ENCODE measurements at places on chromosomes 2 and 18.

DNA sequence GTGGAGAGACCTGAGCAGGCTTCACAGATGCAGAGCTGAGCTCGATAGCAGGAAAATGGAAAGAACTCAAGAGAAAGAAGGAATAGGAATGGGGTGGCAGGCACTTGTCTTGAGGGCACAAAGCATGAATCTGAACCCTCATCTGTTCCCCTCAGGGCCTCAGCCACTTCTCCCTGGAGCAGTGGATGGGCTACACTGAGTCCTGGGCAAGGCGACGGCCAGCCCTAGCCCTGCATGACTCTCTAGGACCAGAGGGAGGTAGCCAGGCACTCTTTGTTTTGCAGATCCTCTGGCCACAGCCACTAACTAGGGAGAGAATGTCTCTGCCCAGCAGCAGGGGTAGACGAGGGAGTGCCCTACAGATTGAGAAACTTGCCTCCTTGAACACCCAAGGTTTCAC lies 3.4 kb upstream of the TEX51 start:
- DNase-seq = no peak

GRCh38 chr18:54217624-54218023 lies 6.8 kb downstream of the MBD2 start:
- DNase-seq = no peak

GRCh38 chr2:17892770-17893534 lies 14.5 kb downstream of the KCNS3 start:
- DNase-seq = no peak

- DNase-seq = no peak
Measured at GRCh38 chr2:102078773-102079172, 63.8 kb upstream of the IL1R1 start.

- no peak for DNase-seq
Measured at GRCh38 chr2:127619877-127620705, 25.9 kb upstream of the GPR17 start.

DNA sequence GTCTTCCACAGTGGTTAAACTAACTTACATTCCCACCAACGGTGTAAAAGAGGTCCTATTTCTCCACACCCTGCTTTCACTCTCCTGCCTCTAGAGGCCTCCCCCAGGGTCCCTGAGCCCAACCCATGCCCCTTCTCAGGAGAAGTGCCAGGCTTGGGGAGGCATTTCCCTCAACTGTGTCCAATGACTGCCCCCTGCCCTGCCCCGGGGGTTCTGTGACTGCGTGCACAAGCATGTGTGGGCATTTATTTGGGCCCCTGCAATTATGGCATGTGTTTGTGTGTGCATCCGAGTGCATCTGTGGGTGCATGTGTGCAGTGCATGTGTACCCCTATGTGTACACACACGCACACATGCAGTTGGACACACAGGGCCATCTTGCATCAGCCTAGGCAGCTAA lies 57.3 kb downstream of the INHBB start:
- DNase-seq = no peak

DNA sequence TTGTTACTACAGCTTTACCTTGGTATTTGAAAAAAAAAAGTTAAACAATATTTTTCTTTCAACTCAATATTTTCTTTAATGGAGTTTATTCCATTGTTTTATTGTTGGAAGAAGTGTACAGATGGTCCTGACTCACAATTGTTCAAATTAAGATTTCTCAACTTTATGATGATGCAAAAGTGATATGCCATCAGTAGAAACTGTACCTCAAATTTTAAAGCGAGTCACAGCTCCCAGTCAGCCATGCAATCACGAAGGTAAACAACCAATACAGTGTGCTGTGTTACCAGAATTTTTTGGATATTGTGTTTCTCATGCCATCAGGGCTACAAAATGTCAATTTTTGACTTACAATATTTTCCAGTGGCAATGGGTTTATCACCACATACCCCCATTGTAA lies 54.0 kb upstream of the COL5A2 start:
- DNase-seq = no peak

DNA sequence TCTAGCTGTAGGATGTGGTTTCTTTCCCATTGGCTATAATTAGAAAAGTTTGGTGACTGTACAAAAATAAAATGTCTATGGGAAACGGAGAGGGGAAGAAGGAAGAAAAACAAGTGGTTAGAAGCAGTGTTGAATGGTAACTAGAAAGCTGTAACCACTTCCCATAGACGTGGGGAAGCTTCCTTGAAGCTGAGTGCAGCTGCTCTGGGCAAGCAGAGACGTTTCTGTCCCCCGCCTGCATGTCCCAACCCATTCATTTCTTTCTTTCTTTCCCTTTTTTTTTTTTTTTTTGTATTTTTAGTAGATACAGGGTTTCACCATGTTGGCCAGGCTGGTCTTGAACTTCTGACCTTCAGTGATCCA lies 367.8 kb upstream of the HS6ST1 start:
- DNase-seq = no peak

DNA sequence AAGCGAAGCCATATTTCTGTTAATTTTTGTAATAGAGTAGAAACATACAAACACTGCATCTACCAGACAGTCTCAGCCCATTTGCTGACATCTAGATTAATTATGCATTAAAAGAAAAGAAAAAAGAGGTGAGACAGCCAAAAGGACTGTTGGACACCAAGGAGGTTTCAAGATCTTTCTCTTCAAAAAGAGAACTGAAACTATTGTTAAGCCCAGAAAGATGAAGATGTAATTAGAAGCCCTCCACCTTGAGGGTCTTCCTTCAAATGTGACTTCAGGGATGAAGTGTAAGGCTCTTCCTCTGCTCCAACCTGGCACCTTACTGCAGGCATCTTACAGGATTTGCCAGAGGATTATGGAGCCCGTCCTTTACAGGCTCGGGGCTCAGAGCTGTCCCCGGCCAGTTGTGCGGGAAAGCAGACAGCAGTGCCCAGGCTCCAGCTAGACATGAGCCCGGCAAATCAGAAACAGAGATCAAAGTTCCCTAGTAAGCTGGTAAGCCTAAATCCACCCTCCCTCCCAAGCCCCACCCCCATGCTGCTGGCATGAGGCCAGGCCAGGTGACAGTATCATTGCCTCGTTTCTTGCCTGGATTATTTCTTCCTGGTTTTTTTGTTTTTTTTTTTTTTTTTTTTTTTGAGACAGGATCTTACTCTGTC lies 38.9 kb downstream of the ADI1 start:
- no peak for DNase-seq

DNA sequence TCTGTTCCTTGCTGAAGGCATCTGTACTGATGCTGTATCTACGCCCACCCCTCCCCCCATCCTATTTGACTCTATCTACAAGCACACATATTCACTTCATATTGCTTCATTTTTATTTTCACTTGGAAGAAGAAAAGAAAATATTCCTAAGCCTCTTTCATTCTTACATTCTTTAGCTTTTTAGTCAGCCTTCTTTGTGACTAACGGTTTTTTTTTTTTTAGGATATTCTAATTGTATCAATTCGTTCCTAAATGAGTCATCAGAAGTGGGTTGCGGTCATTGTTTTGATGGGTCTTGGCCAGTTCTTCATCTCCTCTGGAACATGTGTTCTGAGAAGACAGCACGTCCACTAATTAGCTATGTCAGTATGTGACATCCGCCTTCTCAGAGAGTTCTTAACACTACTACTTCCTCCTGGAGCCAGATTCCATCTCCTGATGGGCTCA lies 88.7 kb downstream of the MYO1B start:
- DNase-seq = no peak

DNA sequence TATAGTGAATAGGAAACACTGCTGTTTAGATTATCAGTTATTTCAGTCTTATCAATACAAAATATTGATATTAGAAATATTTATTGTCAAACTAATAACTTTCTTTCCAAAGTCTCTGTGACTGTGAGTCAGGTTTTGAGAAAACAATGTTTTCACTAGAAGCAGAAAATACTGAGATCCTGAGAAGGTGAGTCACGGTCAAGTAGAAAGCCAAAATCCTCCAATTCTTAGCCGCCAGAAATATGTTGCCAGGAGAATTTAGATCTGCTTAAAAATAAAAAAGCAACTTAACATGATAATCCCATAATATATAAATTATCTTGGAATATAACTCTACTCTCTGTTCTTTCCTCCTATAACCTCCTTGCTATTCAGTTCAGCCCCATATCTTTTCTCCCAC lies 181.9 kb upstream of the NRXN1 start:
- DNase-seq = no peak

DNA sequence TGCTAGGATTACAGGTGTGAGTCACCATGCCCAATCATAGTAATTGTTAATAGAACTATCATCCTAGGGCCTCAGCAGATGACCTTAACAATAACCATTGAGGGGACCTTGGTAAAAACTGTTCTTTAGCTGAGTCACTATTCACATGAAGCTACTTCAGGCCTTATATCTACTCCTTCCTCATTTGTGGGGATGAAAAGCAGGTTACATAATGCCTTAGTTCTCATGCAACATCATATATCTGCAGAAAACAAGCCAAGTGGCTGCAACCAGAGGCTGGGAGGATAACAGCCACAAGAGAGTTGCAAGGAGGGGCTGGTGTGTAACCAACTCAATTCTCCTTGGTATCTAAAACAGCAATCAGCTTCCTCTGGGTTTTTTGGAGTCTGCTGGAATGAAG lies 445.4 kb downstream of the NBAS start:
- DNase-seq = no peak

- no peak for DNase-seq
Measured at GRCh38 chr18:64134044-64134747, 14.7 kb downstream of the LINC00305 start.

GRCh38 chr2:143355870-143356269 lies 226.7 kb downstream of the ARHGAP15 start:
- DNase-seq = no peak

GRCh38 chr2:89825034-89825433 lies 1133.6 kb downstream of the RPIA start:
- no peak for DNase-seq

- no peak for DNase-seq
Measured at GRCh38 chr2:79757526-79757925, 244.7 kb downstream of the CTNNA2 start.

GRCh38 chr2:70922235-70923234 lies 13.2 kb upstream of the ATP6V1B1 start:
- no peak for DNase-seq

DNA sequence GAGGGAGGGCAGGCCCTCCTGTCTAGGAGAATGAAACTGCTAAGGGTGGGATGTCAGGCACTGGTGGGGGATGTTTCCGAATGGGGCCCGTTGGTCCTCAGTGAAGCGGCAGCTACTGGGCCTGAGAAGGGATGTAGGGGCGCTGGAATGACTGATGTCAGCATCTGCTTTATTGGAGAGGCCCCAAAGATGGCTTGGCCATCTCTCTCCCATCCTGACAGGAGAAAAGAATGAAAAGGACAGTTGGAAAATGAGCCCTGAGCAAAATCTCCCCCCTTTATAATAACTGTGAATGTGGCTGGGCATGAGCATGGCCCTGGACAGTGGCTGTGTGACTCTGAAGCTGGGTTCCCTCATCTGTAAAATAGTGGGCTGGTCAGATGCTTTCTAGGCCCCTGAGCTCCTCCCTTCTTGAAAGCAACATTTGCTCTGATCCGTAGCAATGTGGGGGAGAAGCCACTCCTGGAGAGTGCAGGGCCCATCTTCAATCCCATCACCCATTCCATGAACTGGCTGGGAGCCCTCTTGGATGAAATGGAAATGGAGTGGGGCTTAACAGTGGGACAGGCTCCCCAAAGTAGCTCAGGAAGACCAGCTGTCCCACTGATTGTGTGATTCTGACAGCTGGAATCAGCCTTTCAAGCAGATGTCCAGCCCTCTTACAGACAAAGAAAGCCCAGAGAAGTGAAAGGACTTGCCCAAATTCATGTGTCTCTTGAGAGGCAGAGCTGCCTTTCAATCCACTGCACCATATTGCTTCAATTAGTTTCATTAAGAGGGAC lies 232.7 kb upstream of the SMAD2 start:
- no peak for DNase-seq

- no peak for DNase-seq
Measured at GRCh38 chr2:231682603-231683291, 25.6 kb upstream of the PTMA start.

DNA sequence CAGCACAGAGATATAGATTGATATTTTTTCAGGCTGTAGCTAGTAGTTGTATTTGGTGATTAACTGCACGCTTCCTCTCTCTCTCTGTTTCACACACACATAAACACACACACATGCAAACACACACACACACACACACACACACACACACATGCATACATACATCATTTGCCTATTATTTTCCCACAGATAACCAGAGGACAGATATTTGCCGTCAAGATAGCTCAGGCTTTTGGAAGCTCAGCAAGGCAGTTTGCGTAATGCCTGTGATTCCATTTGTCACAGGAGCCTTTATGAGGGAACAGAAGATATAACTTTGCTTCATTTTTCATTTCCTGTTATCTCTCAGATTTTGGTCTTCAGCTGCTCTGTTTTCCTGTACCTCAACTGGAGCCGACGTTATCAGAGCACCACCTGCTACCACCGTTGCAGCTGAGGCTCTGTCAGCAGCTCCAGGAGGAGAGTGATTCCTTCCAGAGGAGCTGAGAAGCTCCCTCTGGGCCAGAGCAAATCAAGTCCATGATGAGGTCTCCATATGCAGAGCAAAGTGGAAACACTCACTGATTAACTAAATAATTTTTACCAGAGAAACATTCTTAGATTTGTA lies 341.9 kb upstream of the PIK3C3 start:
- DNase-seq = no peak

DNA sequence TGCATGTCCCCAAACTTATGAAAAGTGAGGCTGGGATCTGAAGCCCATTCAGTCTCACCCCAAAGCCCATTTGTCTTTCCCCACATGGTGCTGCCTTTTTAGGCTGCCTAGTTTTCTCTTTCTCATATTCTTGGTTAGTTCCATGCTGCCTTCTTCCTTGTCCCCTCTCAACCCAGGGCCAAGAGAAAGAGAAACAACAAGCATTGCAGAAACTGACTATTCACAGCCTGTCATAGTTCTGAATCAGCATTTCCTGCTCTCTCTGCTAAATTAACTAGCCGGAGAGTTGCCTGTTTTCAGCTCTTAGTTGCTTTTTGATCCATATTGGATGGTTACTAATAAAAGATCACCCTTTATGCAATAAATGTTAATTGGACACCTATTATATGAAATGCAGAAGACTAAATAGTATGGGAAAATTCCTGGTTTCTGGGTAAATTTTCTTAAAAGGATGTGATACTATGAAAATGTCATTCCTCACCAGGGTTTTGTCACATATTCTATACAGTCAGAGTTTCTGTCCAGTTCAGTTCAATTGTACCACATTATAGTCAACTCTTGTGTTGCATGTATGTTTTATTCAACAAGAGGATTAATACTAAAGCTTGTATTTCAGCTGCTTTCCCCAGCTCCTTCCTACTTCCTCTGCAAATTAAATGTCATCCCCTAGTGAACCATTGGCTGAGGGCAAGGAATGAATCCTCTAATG lies 246.5 kb downstream of the GALR1 start:
- no peak for DNase-seq

DNA sequence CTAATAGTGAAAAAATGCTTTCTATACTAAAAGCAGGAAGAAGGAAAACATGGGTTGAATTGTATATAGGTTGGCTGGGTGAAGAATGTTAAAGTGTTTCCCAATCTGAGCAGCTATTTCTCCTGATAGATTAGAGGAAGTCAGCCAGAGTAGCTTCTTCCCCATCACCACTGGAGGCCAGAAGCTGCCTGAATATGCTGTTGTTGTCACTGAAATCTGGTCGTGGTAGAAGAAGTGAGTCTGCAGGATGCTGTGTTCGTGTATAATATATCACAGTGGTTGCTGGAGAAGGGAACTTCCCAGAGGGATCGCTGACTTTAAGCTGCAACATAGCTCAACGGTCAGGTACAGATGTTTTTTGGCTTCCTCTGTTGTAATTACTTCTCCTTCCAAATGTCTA lies 247.5 kb upstream of the LRATD1 start:
- DNase-seq = no peak
